ENCODE measurements at places on chromosomes 2 and 18.

DNA sequence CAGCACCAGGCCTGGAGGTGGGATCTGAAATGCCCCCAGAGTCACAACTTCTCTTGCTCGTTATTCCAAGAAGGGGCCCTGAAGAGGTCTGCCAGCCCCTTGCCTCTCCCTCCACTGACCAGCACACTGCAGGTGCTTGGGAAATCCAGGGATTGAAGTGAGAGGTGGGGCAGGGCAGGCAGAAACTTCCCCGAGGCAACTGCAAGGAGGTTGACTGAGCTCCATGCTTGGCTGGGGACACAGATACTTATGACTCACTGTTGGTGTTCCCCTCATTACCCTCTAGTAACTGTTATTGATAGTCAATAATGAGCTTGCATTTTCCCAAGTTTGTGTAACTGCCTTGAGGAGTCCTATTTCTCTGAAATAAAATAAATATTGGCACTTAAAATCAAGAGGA, 47.5 kb downstream of the MARCO start:
- DNase-seq = no peak

- no peak for DNase-seq
Observed at GRCh38 chr18:35457140-35457704, 40.5 kb downstream of the INO80C start.

DNA sequence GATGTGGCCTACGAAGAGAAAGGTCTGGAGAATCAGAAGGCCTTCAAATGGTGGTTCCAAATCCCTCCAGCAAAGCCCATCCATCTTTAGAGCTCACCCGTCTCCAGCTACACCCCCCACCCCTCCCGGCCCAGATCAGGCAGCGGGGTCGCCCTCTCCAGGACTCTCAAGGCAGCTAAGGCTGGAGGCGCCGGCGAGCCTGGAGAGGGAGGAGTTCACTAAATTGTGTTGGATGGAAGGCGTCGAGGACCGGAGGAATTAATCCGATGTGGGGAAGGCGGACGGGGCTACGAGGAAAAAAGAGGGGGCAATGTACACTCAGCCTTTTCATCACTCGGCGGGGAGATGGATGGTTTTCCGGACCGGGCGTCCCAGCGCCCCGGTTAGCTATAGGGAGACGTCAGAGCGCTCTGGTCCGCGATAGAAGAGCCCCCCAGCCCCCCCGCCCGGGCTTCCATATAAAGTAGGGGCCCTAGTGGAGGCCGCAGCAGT, at the start of gene GRP:
GRP (plus strand) TSS at position 487 of the 492 bp plus-strand sequence. CDS start 108 bp downstream, outside the sequence.
- DNase-seq = no peak

DNA sequence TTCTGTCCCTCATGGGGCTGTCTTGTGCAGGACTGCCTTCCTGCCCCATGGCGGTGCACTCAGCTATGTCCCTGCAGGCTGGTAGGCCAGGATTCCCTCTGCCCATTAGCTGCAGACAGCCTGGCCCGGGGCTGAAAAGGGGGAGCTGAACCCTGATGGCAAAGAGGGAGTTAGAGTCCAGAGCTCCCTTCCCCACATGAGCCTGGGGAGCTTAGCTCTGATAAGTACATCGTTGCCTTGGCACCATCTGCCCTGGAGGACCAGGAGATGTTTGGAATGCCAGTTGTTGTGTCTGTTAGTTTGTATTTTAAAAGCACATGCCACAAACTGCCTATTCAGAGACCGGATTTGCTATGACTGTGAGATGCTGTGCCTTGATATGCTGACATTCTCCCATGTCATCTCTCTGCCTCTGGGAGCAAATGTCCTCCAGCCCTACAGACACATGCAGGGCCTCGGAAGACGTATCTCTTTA, 65.1 kb upstream of the AFF3 start:
- no peak for DNase-seq

- DNase-seq = no peak
Observed at GRCh38 chr2:29323961-29324360, 208.7 kb downstream of the CLIP4 start.

DNA sequence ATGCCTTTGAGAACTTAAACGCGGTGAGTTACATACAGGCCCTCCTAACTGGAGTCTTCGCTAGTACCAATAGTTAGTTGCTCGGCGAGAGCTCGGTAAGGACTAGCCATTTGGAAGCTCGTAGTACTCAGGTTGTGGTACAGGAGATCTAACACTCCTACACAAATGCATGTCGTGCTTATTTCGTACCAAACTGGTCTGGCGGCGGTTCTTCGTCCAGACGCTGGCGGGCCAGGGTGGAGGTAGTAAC, 346 bp upstream of the VRK2 start:
- no peak for DNase-seq

DNA sequence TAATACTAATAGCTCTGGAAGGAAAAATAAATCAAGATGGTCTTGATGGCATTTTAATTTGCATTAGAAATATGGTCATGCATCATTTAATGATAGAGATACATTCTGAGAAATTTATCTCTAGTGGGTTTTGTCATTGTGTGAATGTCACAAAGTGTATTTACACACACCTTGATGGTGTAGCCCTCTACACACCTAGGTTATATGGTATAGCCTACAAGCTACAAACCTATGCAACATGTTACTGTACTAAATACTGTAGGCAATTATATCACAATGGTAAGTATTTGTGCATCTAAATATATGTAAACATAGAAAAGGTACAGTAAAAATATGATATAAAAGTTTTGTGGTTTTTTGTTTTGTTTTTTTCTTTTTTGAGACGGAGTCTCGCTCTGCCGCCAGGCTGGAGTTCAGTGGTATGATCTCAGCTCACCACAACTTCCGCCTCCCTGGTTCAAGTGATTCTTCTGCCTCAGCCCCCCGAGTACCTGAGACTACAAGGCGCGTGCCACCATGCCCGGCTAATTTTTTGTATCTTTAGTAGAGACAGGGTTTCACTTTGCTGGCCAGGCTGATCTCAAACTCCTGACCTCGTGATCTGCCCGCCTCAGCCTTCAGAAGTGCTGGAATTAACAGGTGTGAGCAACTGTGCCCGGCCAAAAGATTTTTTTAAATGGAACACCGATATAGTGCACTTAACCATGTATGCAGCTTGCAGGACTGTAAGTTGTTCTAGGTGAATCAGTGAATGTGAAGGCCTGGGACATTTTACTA, 83.7 kb upstream of the UBXN4 start:
- no peak for DNase-seq

DNA sequence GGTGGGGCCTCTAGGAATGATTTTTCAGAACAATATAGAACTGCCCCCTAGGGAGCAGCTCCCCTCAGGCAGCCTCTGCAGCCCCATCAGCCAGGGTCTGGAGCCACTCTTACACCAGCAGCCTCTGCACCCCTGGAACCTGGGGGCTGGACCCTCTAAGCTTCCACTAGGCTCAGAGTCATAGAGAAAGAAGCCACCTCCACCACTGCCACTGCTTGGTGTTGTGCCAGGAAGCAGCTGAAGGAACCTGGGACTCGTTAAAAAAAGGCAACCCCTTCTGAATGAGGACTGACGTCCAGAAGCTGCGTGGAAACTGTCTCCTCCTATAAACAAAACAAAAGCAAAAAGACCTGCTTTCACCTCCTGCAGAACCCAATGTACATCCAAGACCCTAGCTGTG, 98.1 kb upstream of the HS6ST1 start:
- no peak for DNase-seq

GRCh38 chr2:144211826-144212225, 308.1 kb downstream of the ZEB2 start:
- DNase-seq = no peak

GRCh38 chr18:37383036-37383785, 182.4 kb downstream of the CELF4 start:
- DNase-seq = no peak

DNA sequence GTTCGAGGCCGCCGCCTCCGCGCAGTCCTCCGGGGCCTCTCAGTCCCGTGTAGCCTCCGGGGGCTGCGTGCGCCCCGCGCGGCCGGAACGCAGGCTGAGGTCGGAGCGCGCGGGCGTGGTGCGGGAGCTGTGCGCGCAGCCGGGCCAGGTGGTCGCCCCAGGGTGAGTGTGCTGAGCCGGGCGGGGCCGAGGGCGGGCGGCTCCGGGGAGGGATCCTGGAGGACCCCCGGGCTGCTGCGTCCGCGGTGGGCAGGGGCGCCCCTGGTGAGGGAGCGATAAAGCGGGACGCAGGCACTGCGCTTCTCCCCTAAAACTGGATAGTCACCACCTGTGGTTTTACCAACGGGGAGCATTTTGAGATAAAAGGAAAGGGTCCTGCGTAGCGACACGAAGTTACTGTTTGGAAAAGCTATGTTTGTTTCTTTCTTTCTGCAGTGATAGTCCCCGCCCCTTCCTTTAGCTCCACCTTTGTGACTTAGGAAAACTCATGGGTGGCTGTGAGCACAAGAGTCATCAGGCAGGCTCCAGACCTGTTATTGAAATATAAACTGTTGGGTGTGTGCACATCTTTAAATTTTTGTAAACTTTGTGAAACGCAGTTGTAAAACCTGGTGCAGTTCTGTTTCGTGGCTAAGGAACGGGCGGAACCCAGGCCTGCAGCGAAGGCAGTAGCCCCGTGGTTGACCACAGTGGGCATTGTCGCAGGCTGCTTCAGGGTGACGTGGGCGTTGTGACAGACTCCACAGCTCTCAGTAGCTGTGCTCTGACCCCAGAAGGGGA, 687 bp downstream of the CTDP1 start:
- peak; percentile 57 for DNase-seq

GRCh38 chr2:62971936-62972335, 78.7 kb upstream of the OTX1 start:
- no peak for DNase-seq

- peak; percentile 94 for DNase-seq
Observed at GRCh38 chr2:201191132-201191875, 8.4 kb downstream of the CASP10 start.

DNA sequence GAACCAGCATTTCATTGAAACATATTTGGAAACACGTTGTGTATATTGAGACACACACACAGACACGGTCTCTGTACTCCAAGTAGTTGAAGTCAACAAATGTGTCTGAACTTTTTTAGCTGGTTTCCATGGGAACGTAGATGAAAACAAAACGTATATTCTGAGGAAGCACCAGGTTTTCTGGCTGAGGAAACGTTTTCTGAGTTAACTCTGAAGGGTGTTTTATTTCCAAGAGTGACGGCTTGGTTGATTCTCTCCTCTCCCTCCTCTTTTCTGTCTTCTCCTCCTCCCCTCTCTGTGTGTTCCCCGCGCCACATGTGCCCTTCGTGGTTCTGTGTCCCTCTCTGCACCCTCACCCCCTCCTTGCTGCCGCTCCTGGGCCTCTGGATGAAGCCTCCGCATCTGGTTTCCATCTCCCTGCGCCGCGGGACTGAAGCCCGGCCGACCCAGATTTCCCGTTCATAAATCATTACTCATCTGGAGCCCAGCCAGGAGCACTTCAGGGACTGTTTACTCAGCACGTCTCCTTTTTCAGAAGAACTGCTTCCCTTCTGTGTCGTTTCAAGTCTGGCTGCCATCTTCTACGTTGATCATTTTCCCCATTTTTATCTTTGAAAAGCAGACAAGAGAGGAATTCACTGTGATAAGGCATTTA, 122.7 kb downstream of the COL6A3 start:
- DNase-seq = peak; percentile 97

DNA sequence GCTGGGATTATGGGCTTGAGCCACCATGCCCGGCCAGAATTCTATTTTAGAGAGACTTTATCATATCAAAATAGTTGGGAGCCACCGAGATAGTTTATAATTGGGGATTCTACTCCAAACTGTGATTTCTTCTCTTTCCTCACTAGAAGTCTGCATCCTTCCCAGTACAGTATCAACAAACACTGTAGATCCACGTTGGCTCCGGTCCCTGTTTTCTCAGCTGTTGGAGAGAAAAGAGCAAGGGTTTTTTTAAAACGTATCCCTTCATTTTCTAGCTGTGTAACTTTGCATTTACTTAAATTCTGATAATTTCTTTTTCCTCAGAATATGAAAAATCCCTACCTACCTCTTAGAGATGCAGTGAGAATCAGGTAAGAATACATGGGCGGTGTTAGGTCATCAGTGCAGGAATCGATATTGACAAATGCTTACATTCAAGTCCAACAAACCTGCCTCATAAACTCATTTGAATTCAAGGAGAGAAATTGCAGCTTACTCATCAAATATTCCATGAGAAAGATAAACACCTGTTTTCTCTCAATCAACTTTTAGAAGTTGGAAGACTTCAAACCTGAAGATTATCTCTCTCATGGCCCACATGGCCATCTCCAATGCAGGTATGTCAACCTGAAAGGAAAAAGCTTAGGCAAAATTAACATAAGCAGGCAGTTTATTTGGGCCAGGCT, 17.7 kb upstream of the PDCL3 start:
- DNase-seq = no peak

- DNase-seq = no peak
Observed at GRCh38 chr2:197205585-197206215, 104.9 kb downstream of the ANKRD44 start.

DNA sequence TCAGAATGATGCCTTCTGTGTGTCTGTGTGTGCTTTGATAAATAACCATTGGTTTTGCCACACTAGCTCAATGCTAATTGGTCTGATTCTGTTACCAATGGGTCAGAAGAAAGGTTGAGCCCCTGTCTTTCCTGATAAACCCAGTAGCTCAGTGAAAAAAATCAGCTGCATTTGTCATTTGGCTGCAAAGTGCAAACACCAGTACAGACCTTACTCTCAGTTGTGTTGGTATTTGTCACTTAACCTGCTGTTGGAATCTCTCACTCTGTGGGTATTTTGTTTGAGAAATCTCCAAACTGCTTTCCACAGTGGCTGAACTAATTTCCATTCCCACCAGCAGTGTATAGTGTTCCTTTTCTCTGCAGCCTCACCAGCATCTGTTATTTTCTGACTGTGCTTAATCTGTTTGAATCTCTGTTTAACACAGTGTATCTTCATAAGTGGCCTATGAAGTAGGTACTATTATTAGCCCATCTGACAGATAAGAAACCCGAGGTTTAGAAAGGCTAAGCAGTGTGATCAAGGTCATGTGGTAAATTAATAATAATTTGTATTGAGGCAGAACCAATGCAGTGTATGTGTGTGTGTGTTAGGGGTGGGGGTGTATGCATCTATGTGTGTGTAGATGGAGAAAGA, 26.7 kb downstream of the LIMS1 start:
- no peak for DNase-seq

- no peak for DNase-seq
Observed at GRCh38 chr2:215553946-215554345, 118.1 kb upstream of the FN1 start.

DNA sequence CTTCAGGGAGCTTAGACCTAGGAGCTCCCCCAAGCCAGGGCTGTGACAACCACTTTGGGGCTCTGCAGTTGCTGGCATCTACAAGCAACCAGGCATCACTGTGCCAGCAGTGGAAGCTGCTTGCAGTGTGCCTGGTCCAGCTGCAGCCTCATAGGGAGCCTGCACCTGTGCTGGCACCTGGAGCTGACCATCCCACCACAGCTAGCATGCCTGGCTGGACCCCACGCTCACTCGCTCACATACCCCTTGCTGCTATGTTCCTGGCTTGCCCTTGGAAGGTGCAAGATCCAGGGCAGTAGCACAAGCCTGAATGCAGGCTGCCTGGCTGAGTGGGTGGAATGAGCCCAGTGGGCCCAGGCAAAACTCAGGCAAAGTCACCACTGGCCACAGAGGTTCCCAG, 82.5 kb downstream of the ZNF804A start:
- DNase-seq = no peak

- DNase-seq = no peak
Observed at GRCh38 chr2:15734674-15735483, 143.2 kb downstream of the DDX1 start.
